ENCODE measurements at places on chromosomes 5 and 9.

DNA sequence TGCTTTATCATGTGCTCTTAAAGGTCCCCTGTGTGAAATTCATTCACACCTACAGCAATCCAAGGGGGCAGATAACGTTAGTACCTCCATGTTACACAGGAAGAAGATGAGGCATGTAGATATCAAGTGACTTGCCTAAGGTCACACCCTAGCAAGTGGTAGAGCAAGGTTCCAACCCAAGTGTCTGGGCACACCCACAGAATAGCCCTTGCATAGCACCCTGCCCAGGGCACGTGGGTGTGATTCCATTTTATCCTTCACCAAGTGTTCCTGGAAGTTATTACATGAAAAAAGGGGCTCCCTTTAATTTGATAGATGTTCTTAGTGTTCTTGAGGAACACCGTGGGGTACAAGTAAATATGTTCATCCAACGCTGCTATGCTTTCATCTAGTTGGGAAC is 4.9 kb downstream of the TMEM171 start:
- DNase-seq, result no peak

- no peak for DNase-seq
Measured at GRCh38 chr5:35803191-35803651, 53.5 kb upstream of the IL7R start.

- DNase-seq, result no peak
Measured at GRCh38 chr9:37998881-37999587, 70.0 kb downstream of the SHB start.

GRCh38 chr5:145768863-145769262 is 66.3 kb downstream of the PRELID2 start:
- DNase-seq, result no peak

DNA sequence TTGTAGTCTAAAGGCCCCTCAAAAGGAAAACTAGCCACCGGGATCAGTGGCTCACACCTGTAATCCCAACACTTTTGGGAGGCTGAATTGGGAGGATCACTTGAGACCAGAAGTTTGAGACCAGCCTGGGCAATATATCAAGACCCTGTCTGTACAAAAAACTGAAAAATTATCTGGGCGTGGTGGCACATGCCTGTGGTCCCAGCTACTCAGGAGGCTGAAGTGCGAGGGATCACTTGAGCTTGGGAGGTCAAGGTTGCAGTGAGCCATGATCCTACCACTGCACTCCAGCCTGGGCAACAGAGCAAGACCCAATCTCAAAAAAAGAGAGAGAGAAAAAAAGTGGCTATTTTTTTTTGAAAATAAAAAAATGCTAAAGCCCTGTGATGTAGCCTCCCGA is 55.2 kb downstream of the FBXW11 start:
- DNase-seq, result no peak

DNA sequence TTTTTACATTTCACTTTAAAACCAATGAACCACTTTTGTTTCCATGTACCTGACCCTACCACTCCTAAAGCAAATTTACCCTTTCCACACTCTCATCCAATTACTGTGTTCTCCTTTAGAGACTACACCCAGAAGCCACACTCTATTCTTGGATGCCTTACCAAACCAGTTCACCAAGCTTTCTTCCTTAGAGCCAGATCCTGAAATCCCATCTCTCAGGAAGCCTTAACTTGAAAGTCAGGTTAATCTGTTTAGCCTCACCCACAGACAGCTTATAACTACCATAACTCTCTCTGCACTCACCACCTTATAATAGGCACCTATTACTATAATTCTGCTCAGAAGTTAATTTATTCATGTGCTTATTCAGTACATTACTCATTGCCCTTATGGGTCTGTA is 4.3 kb downstream of the CSNK1A1 start:
- no peak for DNase-seq

DNA sequence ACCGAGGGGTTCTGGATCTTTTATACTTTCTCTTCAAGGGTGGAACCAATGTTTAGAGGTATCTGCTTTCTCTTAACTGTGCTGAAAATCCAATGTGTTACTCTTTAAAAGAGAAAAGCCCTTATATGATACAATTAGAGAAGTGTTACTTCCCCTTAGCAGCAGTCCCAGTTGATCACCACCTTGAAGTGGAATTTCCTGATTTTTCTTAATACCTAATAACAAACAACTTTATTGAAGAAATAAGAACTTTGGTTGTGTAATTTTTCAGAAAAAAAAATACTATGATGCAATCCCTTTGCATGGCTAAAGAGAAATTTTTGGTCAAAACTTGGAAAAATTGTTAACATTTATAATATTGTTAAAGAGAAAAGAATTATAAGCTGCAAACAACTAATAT is 24.7 kb downstream of the SLC1A3 start:
- no peak for DNase-seq

- no peak for DNase-seq
Measured at GRCh38 chr9:109355564-109356297, 34.9 kb upstream of the EPB41L4B start.

DNA sequence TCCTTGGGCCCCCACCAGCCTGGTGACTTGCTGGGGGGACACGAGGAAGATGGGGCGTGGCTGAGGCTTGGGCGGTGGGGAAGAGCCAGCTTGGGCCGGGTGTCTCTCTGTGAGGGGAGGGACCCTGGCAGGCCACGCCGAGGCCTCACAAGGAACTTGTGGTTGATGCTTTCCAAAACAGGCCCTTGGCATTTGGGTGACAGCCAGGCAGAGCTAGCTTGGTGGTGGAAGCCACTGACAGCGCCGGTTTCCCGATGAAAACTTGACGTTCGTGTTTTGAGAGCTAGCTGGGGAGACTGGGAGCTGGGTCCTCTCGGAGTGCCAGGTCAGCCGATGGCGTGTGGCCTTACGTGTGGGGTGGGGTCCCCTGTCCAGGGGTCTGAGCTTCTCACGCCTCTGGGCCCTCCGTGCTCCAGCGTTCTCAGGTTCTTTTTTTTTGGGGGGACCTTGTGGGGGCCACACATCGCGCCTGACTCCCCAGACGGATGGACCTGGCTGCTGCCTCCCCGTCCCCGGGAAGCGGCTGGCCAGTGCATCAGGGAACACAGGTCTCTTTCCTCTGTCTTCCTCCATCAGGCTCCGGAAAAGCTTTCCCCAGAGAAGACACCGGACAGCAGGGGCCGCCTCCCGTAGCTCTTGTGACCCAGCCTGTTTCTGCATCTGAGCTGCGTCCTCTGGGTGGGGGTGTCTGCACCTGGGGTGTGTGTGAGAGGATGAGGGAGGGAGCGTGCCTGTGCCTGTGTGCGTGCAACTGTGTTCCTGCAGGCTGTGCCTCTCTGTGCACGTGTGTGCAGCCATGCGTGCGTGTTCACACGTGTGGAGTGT is 129.3 kb upstream of the LPCAT1 start:
- no peak for DNase-seq

DNA sequence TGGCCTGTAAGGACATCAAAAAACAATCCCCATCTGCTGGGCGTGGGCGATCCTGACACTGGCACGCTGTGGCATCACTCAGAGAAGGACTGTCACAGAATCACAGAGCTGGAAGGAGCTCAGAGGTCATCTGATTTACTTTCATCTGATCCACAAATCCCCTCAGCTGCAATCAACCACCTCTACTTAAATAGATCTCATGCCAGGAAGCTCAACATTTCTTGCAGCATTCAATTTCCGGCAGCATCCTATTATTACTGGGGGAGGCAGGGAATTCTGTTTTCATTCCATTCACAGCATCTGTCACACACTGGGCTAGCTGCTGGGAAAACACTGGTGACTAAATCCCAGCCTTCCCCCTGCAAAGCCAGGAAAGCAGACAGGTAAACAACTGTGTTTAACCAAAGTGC is 38.3 kb downstream of the RETREG1 start:
- no peak for DNase-seq

DNA sequence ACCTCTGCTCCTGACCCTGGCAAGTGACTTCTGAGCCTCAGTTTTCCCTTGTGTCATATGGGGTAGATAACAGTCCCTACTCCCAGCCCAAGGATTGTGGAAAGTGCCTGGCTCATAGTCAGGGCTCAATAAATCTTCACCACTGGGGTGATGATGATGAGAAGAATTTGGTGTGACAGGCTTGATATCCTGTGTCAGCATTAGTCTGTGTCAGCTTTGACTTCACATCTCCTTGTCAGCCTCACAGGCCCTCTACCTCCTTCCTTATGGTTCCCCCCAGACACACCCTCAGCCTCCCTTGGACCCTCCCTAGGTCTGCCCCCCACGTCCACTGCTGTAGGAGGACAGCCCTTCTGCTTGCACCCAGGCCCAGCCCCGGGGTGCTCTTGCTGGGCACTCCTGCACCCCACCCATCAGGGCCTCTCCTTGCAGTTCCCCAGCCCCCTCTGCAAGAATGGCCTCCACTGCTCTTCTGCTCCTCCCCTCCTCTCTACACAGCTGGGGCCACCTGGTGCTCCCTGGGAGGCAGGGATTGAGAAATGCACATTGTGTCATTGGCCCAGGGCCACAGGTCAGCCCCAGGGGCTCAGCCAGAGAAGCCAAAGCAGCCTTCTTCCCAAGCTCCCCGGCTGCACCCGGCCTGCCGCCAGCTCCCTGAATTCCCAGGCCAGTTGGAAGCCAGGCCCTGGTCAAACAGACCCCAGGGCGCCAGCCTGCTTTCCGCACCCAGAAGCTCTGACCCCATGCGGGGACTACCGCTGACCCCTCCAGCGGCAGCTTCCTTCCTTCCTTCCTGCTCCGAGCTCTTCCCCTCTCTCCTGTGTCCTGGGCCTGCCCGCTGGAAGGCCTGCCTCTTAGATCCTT is 7.7 kb downstream of the FGFR4 start:
- no peak for DNase-seq

DNA sequence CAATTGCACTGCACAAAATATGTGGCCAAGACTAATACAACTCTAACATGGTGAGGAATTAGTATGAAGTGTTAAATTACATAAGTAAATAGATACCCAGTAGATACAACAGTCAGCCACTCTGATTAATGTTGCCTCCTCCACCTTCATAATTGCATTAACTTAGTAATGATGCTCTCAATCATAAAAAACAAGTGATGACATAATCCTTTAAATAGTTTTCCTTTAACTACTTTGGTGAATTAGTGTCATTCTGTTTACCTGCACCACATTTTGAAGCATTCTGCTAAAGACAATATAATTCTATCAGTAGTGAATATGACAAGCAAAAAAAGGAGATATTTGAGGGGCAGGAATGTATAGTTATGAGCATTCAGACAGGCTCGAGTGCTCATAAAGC is 265.9 kb upstream of the SLC24A2 start:
- DNase-seq, result no peak

GRCh38 chr9:35079041-35079425 is 709 bp downstream of the FANCG start:
- no peak for DNase-seq

DNA sequence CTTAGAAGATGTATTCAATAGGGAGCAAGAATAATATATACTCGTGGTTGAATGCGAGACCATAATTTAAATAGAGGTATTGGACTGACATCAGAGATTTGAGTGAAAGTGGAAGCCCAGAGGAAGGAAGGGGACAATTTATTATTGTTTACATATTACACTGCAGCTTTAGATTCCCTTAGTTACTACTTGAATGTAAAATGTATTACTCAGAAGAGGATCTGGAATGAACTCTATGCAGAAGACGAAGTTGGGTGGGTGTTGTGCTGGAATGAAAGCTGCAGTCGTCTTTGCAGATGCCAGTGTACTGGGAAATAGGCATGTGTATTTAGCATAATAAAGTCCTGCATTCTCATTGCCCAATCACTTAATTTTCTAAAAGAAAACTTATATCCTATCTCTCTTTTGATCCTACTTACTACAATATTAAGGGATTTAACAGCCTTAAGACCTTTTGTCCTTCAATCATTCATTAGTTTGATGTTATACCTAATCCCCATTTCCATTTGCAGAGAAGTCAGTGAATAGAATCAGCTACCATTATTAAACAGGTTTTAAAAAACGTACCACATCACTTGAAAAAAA is 570.7 kb upstream of the WWC1 start:
- no peak for DNase-seq

DNA sequence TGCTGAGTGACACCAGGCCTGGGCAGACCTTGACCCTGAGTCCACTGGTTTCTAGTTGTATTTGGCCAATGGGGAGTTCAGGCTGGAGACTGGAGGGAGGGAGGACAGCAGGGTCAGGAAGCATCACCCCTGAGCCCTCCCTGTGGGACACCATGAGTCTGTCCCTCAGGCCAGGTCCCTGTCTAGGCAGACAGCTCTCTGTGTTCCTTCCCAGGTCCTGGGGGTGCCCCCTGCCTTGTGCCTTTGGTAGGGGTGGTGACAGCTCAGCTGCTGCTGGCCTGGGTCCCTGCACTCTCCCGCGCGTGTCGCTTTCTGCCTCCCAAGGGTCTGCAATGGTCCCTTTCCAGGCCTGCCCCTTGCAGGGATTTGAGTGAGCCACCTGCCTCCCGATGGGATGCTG is 125.5 kb downstream of the OLFM1 start:
- no peak for DNase-seq

- no peak for DNase-seq
Measured at GRCh38 chr5:179913461-179913860, 5.8 kb upstream of the TBC1D9B start.

DNA sequence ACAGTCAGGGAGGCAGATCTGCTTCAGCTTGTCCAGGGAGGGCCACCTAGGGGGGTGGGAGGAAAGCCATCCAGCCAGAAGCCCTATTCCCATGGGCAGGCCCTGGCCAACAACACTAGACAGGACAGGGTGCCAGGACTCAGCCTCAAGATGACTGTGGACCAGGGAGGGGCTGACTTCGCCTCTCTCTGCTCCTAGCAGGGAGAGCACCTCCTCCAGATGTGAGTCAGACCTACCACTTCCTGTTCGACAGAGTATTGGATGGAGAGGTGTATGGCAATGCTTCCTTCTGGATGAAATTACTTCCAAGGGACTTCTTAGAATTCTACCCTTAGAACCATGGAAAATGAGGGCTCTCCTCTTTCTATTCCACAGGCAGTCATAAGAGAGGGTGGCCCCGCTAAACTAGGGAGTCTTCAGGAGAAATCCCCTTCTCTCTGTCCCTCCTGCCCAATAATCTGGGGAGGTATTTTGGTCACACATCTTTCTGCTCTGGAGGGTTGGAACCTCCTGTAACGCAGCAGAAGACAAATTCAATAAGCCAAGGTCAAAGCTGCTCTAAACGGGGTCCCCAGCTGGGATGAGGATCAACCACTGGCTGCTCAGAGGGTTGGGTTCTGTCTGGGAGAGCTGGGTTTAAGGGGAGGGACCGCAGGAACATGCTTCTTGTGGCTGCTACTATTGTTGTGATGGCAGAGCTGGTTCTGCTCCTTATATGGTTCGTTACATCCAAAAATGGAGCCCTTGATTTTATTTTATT is 23.2 kb upstream of the RCL1 start:
- no peak for DNase-seq
